ENCODE measurements at places on chromosomes 2 and 18.

- DNase-seq: no peak
Observed at GRCh38 chr2:85949280-85949679, 60.5 kb upstream of the ST3GAL5 start.

GRCh38 chr2:10079266-10079869 is 843 bp downstream of the CYS1 start:
- no peak for DNase-seq

GRCh38 chr18:5895876-5896740 is 786 bp upstream of the TMEM200C start:
- no peak for DNase-seq

DNA sequence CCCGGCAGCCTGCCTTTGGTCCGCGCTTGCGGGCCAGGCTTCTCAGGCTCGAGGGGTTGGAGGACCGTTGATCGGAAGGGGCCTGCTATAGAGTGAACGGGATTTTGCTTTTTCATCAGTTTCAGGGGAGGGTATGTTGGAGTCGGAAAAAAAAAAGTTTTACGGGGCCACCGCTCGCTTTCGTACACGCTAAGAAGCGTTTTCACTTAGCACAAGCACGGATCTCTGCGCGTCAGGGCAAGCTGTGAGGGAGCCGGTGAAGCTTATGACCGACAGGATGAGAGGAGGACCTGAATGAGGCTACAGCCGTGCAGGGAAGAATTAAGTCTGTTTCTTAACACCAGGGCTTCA is 443 bp downstream of the CPSF3 start:
- peak; percentile 4 for DNase-seq

DNA sequence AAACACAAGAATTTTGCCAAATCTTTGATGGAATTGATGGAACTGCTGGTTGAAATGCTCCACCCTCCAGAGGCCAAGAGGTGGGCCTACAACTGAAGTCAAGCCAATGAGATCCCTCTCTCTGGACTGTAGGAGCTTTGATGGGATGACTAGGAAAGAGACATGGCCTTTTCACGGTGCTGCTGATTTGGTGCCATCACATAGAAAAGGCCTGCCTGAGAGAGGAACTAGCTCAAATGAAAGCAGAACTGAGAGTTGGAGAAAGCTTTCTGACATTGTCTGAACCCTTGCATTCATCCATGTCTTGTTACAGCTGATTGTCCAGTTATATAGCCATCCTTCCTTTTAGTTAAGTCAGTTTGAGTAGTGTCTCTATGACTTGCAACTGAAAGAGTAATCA is 283.8 kb upstream of the LYPD1 start:
- DNase-seq: no peak

DNA sequence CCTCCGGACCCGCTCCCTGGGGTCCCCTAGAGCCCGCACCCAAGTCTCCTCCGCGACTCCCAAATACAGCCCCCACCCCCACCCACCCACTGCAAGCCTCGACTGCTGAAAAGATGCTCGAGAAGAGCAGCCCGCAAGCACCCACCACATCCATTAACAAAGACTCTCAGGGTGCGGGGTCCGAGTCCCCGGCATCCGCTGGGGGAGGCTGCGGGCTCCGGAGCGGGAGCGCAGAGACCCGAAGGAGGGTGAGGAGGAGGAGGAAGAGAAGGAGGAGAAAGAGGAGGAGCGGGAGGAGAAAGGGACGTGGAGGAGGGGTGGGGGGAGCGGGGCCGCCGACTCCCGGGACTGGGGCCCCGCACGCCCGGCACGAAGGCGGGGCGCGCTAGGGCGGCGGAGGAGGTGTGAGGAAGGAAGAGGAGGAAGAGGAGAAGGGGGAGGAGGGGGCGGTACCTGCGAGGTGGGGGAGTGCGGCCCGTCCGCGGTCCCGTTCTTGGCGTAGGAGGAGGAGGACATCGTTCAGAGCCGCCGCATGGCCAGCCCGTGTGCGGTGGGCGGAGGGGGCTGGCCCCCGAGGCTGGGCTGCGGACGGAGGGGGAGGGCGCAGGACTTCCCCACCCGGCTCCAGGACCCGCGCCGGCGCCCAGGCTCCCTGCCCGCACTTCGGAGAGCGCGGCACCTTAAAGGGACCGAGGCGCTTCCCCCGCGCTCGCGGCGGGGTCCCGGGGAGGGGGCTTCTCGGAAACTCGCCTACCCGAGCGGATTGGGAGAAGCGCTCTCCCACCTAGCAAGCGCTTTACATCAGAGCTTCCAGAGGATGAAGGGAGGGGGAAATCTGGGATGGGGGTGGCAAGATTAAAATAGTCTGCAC is at the start of gene CACNB4:
Gene CACNB4 (minus strand): TSS at position 549 of the 871 bp plus-strand sequence.
- DNase-seq: peak; percentile 30

GRCh38 chr2:207802650-207803049 is 32.9 kb upstream of the FZD5 start:
- no peak for DNase-seq

DNA sequence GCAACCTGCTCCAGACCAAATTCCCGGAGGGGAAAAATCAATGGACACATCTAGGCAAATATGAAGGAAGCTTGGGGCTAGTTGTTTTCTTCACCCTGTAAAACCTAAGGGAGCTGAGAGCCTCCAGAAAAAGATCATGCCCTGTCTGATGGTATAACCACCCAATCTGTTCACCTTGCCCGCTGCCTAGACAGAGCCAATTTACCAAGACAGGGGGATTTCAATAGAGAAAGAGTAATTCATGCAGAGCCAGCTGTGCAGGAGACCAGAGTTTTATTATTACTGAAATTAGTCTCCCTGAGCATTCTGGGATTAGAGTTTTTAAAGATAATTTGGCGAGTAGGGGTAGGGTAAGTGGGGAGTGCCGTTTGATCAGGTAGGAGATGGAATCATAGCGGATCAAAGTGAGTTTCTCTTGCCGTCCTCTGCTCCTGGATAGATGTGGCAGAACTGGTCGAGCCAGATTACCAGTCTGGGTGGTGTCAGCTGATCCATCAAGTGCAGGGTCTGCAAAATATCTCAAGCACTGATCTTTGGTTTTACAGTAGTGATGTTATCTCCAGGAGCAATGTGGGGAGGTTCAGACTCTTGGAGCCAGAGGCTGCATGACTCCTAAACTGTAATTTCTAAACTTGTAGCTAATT is 35.1 kb upstream of the B4GALT6 start:
- no peak for DNase-seq

- DNase-seq: no peak
Observed at GRCh38 chr2:100730290-100730868, 89.6 kb upstream of the NPAS2 start.

GRCh38 chr2:229798446-229799155 is 84.2 kb upstream of the DNER start:
- no peak for DNase-seq

- DNase-seq: no peak
Observed at GRCh38 chr2:75497256-75497655, 63.5 kb downstream of the EVA1A start.

GRCh38 chr18:37434161-37434860 is 131.3 kb downstream of the CELF4 start:
- DNase-seq: no peak

- no peak for DNase-seq
Observed at GRCh38 chr2:166727095-166727494, 161.2 kb upstream of the XIRP2 start.

GRCh38 chr2:8609357-8609811 is 72.5 kb upstream of the ID2 start:
- no peak for DNase-seq

- DNase-seq: no peak
Observed at GRCh38 chr2:121075006-121075551, 209.9 kb downstream of the TFCP2L1 start.

DNA sequence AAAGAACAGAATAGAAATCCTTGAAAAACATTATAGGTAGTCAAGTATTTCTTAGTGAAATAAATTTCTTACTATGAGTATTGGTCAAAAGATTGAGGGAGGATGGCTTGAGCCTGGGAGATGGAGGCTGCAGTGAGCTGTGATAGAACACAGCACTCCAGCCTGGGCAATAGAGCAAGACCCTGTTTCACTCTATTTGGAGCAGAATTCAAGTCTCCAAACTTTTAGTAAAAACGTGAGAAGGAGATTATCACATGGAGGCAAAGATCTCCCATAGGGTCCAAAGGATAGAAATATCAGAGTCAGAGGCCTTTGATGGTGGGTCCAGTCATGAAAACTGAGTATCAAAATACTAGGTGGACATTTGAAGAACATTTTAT is 2.4 kb upstream of the MYL12A start:
- no peak for DNase-seq

DNA sequence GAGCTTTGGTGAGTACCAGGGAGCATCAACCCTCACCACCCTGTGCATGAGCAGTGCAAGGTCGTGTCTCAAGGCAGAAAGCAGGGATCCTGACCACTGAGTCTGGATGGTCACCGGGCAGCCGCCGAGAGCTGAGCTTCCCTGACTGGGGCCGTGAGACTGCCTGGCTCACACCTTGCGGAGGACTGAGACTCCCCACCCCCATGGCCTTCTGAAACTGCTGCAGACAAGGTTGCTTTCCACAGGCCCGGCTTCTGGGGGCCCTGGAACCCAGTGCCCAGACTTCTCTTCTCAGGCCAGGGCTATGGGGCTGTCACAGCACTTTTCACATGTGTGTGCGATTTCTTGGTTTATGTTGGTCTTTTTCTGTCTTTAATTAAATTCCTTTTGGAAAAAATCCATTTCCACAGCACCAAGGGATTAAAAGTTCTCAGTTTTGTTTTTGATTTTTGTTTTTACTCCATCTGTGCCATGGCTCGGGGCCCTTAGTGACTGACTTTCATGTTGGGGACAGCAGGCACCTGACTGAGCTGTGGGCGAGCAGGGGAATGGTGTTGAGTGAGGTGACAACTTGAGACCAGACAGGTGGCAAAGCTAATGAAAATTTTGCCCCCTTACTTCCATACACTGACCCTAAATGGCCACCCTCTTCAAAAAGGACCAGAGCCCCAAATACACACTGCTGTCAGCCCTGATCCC is 297.9 kb downstream of the CYP26B1 start:
- DNase-seq: no peak

DNA sequence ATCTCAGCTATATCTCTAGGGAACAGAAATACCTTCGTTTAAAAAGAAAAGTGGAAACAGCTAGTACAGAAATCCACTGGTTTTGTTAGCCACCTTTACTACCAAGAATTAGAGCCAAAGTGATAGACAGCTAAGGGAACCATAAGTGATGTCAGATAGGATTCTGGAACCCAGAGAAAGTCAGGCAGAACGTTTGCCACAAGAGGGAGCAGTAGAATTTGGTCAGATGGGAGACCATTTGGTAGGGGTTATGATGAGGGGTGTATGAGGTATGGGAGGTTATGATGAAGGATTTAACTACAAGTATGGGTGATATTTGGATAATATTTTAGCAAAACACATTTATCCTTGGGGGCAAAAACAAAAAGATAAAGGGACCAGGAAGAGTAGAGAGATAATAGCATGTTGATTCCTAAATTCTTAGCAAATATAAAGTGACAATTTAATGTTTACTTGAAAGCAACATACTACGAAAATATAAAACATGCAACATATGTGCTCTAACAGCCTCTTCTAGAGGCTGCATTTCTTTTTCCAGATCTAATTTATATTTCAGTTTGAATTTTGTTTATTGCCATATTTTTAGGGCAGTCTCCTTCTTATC is 3.3 kb downstream of the SLC8A1 start:
- DNase-seq: no peak

GRCh38 chr2:43905371-43905803 is 66.6 kb downstream of the ABCG8 start:
- no peak for DNase-seq

DNA sequence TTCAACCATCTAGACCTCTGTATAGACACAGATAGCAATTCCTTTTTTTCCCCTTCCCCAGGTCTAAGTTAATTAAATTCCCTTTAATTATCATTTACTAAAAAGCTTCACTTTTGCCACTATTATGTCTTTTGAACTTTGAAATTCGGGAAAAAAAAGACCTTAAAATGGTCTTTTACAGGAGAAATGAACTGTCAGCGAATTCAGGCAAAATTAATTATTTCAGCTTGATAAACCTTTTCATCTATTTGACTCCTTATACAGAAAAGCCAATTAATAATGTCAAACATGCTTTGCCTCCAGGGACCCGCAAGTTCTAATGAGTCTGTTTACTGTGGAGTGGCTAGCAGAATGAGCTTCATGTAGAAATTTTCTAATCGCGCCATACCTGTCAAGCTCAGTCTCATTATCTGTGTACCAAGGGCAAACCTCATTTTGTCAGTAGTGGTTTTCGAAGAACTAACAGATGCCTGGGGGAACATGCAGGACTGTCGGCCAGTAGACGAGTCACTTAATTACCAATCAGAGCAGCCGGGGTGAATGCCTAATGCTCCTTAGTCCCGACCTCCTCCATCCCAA is 287.7 kb downstream of the INSIG2 start:
- no peak for DNase-seq

DNA sequence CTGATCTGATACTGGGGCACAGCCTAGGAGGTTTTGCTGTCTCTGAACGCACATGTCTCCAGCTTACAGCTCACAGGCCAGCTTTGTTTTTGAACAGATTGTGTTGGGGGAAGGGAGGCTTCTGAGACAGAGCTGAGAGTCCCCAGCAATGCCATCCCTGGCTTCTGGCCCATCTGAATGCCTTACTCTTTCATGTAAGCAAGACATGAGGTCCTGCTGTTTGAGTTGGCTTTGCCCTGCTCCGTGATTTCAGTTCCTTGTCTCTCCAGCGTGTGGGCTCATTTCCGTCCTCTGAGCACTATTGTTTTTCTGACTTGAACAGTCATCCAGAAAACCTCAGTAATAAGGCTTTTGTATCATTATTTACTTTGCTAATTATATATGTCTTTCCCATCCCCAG is 194.9 kb upstream of the TNP1 start:
- no peak for DNase-seq

DNA sequence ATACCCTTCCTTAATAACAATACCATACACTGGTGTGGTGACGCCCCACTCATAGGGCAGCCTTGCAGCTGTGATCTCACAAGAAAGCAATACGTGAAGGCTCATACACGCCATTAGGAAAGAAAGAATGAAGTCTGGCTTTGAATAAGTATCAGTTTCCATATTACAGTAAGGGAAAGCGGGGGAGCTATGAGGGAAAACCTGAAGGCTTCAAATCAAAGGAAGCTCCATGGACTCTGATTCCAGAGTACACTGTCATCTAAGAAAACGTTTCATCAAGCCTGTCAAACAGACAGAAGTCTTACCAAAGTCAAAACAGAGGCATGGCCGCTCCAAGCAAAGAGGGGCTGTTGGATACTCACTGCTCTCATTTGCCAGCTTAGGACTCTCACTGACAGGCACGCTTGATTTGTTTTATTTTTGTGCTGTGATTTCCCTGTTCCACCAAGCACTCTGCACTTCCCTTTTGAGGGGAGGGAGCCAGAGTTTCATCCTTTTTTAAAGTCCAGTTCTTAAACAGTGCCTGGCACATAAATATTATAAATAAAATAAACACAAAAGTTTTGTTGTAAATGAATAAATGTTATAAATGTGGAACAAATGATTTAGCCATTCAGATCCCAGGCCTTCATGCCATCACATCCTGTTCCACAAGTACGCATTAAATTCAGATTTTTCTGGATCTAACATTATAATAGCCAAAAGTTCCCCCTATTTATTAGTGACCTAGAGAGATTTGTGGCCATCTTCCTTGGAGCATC is 221.2 kb downstream of the PIEZO2 start:
- DNase-seq: no peak

GRCh38 chr18:23932385-23933067 is 82.0 kb upstream of the TTC39C start:
- no peak for DNase-seq

Measured in GF-D8 (cell line).